Neural progenitor cell (in vitro differentiated cells): ENCODE measurements at places on chromosomes 2 and 18. TPM values are rescaled to one million over a fixed set of nuclear protein-coding genes. Genes with fewer than 3 reads are reported as not detected.

VIT gene
- not detected in 2 replicates for total RNA-seq

PECR gene
- 14.8 and 21.2 TPM in 2 replicates for total RNA-seq

ESPNL gene
- total RNA-seq = 0.58 and 0.59 TPM in 2 replicates

ANKRD44 gene
- total RNA-seq = 2.5 and 3.4 TPM in 2 replicates

CD28 gene
- total RNA-seq = not detected in 2 replicates

SERPINB11 gene
- not detected in 2 replicates for total RNA-seq

- no peak overlapping the region for H3K27ac ChIP-seq
- no peak overlapping the region for H3K4me3 ChIP-seq
- H3K4me1 ChIP-seq = peaks cover 17% of the 10 kb centered on the region
- H3K27me3 ChIP-seq = peaks cover 47% of the 10 kb centered on the region
Measured at GRCh38 chr2:124027182-124027581, 2.1 kb downstream of the CNTNAP5 start.

- H3K4me1 ChIP-seq = peaks cover 5% of the 10 kb centered on the region
- H3K27ac ChIP-seq = no peak overlapping the region
- H3K27me3 ChIP-seq = no peaks in the 10 kb centered on the region
- no peak for DNase-seq
- H3K36me3 ChIP-seq = no peaks in the 10 kb centered on the region
Measured at GRCh38 chr2:46188041-46188716, 109.0 kb upstream of the EPAS1 start.

- H3K4me3 ChIP-seq = no peak overlapping the region
- H3K27me3 ChIP-seq = peaks cover 11% of the 10 kb centered on the region
- H3K4me1 ChIP-seq = peaks cover 15% of the 10 kb centered on the region
- peak; percentile 63 for DNase-seq
Measured at GRCh38 chr18:58194028-58194427, 150.0 kb downstream of the NEDD4L start.

- no peaks in the 10 kb centered on the region for H3K27me3 ChIP-seq
- H3K27ac ChIP-seq = no peak overlapping the region
- peaks cover 29% of the 10 kb centered on the region for H3K36me3 ChIP-seq
- peaks cover 12% of the 10 kb centered on the region for H3K4me1 ChIP-seq
- no peak for DNase-seq
Measured at GRCh38 chr2:215314896-215315295, 3.0 kb downstream of the ATIC start.

DNA sequence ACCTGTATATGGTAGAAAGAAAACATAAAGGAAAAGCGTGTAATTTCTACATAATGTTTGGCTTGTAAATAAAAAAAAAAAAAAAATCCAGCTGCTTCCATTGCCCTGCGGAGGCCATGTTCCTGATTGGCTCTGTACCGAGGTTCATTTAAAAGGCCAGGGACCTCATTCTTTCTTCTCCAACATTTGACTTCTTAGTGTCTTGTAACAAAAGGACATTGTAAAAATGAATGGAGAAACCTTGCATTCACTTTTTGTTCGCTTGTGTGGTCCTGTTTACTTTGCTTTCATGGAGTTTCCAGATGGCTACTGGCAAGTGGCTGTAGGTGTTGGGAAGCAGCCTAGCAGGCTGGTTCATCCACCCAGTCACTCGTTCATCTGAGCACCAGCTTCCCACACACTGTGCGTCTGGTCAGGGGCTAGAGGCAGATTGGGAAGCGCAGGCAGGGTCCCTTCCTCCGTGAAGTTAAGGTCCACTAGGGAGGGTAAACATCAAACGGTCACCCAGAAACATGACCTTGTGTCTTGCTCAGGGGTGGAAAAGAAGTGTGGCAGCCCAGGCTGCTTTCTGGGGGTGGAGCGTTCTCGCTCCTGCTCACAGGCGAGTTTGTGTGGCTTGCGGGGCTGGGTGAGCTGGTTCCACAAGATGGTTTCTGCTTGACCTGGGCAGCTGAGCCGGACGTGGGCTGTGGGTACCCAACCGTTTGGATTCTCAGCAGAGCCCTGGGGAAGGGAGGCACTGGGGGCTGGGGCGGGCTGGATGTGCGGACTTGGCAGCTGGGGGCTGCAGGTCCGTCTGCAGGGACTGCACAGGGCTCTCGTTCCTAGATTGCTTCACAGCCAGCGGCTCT, 260.7 kb downstream of the AGAP1 start:
- H3K4me3 ChIP-seq = no peak overlapping the region
- H3K27ac ChIP-seq = no peak overlapping the region
- H3K27me3 ChIP-seq = no peaks in the 10 kb centered on the region
- DNase-seq = peak; percentile 28

GRCh38 chr2:127508023-127508630, 18.2 kb downstream of the IWS1 start:
- no peak overlapping the region for H3K4me3 ChIP-seq
- no peaks in the 10 kb centered on the region for H3K27me3 ChIP-seq
- H3K4me1 ChIP-seq = no peaks in the 10 kb centered on the region
- peaks cover 12% of the 10 kb centered on the region for H3K36me3 ChIP-seq

DNA sequence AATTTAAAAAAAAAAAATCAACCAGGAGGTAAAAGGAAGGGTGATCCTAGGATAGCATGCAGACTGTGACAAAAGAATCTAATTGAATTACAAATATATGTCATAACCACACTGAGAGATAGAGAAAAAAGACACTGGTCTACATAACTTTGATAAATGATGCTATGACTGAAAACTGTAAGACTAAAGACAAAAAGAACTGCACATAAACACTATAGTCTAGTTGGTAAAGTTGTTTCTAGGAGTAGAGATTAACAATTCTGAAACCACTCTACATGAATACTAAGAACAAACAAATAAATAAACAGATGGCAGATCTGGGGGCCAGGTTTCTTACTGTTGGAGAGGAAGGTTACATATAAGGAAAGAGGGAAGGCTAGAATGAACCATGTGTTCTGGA, 14.6 kb upstream of the CHAC2 start:
- H3K27me3 ChIP-seq = no peaks in the 10 kb centered on the region
- H3K36me3 ChIP-seq = peaks cover 4% of the 10 kb centered on the region

GRCh38 chr2:136247204-136247950, 129.4 kb upstream of the CXCR4 start:
- no peak overlapping the region for H3K4me3 ChIP-seq
- H3K4me1 ChIP-seq = peaks cover 13% of the 10 kb centered on the region
- no peaks in the 10 kb centered on the region for H3K27me3 ChIP-seq

DNA sequence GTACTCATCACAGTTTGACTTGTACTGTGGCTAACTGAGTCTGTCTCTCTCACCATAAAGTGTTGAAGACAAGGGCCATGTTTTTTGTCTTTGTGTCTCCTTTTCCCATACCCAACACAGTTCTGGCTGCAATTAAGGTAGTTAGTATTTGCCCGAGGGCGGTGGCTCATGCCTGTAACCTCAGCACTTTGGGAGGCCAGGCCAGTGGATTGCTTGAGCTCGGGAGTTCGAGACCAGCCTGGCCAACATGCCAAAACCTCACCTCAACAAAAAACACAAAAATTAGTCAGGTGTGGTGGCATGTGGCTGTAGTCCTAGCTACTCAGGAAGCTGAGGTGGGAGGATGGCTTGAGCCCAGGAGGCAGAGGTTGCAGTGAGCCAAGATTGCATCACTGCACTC, 6.9 kb upstream of the KIF3C start:
- no peak for DNase-seq
- H3K4me1 ChIP-seq = no peaks in the 10 kb centered on the region
- H3K27ac ChIP-seq = no peak overlapping the region
- no peak overlapping the region for H3K4me3 ChIP-seq

GRCh38 chr18:57352271-57352701, at the start of gene ST8SIA3:
ST8SIA3 (plus strand) TSS chr18:57352557; CDS start chr18:57352847, 290 bp downstream.
- no peaks in the 10 kb centered on the region for H3K36me3 ChIP-seq
- H3K4me3 ChIP-seq = peak within 1 kb of the TSS; percentile 65
- peaks cover 53% of the 10 kb centered on the region for H3K27me3 ChIP-seq
- H3K27ac ChIP-seq = no peak within 1 kb of the TSS
- DNase-seq = peak; percentile 47
